ENCODE measurements at places on chromosomes 7 and 10.

GRCh38 chr10:83698899-83699298, 440.4 kb upstream of the GHITM start:
- H3K4me3 ChIP-seq, result no peak overlapping the region
- H3K27ac ChIP-seq, result no peak overlapping the region
- DNase-seq, result no peak
- no peaks in the 10 kb centered on the region for H3K27me3 ChIP-seq

GRCh38 chr10:34885011-34885410, 69.9 kb upstream of the PARD3 start:
- no peaks in the 10 kb centered on the region for H3K27me3 ChIP-seq
- H3K36me3 ChIP-seq, result no peaks in the 10 kb centered on the region
- H3K4me3 ChIP-seq, result no peak overlapping the region
- DNase-seq, result no peak
- H3K4me1 ChIP-seq, result no peaks in the 10 kb centered on the region

DNA sequence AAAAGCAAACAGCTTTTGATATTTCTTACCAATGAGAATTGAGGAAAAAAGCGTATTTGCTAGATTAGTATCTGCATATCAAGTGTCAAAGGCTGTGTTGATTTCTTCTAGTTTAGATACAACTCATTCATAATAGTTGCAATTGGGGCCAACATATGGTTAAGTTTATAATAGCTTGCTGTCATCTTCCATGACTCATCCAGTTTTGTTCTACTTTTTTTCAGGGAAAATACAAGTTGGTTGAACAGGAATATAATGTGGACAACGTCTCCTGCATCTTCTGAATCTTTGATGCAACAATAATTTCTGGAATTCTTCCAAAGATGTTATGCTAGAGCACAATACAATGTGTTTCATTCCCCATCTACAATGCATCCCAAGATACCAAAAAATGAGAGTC, 182.0 kb downstream of the THSD7A start:
- H3K36me3 ChIP-seq, result no peaks in the 10 kb centered on the region
- no peaks in the 10 kb centered on the region for H3K27me3 ChIP-seq
- no peak for DNase-seq
- no peak overlapping the region for H3K4me3 ChIP-seq
- H3K27ac ChIP-seq, result no peak overlapping the region
- H3K4me1 ChIP-seq, result no peaks in the 10 kb centered on the region

DNA sequence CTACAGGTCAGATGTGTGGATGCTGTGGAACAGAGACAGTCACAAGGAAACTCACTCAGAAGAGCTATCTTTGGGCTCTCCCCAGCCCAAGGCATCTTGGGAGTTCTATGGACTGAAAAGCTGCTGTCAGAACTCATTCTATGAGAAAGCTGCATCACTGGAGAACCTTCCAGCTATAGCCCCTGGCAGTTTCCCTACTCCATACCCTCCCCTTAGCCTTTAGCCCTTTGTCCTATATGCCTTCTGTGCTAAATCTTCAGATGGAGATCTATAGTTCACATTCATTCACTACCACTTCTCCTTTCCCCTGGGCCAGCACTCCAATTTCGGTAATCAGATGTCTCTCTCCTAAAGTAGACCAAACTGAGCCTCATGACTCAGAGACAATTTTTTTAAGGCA, 6.9 kb downstream of the WNT8B start:
- no peak for DNase-seq
- H3K36me3 ChIP-seq, result no peaks in the 10 kb centered on the region
- no peaks in the 10 kb centered on the region for H3K4me1 ChIP-seq
- H3K4me3 ChIP-seq, result no peak overlapping the region
- no peak overlapping the region for H3K27ac ChIP-seq
- no peaks in the 10 kb centered on the region for H3K27me3 ChIP-seq

- DNase-seq, result no peak
- no peak overlapping the region for H3K27ac ChIP-seq
- no peaks in the 10 kb centered on the region for H3K36me3 ChIP-seq
- H3K4me1 ChIP-seq, result peaks cover 3% of the 10 kb centered on the region
- no peak overlapping the region for H3K4me3 ChIP-seq
Observed at GRCh38 chr10:34658934-34659333, 156.2 kb downstream of the PARD3 start.
